8988T (cell line): ENCODE measurements at places on chromosomes 5 and 9.

GRCh38 chr9:134349936-134350335, 23.7 kb downstream of the RXRA start:
- no peak for DNase-seq

GRCh38 chr9:88196142-88196790, 58.0 kb upstream of the SPATA31C2 start:
- no peak for DNase-seq

DNA sequence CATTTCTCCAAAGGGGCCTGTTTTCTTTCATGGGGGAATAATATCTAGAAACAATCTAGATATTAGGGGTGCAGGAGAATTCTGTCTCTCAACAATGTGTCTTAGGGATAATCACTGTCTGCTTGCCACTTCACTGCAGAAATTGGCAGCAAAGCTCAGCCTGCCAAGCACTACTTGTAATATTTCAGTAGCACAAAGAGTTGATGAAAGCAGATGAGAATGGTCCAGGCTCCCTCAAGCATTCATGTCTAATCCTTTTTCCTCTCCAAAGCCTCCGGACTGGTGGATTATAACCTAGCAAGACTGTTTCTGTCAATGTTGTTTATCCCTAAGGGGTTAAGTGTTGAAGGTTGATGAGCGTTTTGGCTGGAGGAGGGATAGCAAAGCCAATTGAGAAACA, 13.3 kb upstream of the MPDZ start:
- DNase-seq: no peak

DNA sequence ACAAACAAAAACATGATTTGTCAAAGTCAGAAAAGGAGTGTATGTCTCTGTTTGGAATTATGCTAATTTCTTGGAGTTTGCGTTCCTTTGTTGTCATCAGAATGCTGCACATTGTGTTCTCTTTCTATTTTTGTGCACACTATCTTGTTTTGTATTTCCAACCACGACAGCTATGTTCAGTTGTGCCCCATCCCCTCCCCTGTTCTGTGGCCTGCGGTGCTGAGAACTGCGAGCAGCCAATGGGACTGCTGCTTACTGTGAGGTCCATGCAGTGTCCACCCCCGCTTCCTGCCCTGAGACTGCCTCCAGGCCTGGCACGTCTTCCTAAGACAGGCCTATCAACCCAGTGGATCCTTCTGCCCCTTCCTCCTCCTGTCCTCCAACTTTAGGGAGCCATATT, 76.8 kb downstream of the PALM2AKAP2 start:
- DNase-seq: no peak

DNA sequence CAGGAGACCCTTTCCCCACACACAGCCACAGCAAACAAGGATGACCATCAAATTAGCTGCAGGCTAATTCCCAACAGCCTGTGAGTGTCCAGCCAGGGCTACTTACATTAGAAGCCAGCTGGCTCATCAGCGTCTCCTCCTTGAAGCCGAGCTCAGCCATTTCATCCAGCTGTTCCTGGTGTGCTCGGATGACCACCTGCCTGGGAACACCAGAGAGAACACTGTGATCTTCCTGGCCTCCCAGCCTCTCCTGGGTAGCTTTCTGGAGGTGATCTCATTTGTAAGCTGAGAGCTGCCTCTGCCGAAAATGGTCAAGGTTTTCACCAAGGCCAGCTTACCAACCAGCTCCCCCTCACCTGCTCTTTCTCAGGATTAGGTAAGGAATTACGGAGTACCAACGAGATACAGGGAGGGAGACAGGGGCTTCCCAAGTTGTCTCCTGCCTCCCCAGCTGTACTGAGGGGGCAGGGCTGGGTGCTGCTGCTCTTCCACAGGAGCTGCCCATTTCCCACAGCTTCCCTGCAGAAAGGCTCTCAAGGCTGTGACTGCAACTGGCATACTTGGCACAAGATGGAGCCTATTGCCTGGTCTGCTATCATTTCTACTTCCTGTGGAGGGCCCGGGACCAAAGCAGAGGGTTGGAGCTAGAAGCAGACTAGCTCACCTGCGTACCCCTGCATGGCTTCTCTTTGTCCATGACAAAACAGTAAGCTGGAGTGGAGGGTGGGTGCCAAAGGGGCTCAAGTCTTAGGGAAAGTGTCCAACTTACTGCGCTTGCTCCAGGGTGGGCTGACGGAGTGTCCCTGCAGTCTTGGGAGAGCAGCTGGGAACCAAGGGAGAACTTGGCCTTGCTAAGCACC, 73.9 kb downstream of the KIF24 start:
- no peak for DNase-seq

- no peak for DNase-seq
Measured at GRCh38 chr9:132857031-132857430, 21.1 kb downstream of the AK8 start.

- no peak for DNase-seq
Measured at GRCh38 chr5:112554101-112554977, 135.3 kb upstream of the EPB41L4A start.

DNA sequence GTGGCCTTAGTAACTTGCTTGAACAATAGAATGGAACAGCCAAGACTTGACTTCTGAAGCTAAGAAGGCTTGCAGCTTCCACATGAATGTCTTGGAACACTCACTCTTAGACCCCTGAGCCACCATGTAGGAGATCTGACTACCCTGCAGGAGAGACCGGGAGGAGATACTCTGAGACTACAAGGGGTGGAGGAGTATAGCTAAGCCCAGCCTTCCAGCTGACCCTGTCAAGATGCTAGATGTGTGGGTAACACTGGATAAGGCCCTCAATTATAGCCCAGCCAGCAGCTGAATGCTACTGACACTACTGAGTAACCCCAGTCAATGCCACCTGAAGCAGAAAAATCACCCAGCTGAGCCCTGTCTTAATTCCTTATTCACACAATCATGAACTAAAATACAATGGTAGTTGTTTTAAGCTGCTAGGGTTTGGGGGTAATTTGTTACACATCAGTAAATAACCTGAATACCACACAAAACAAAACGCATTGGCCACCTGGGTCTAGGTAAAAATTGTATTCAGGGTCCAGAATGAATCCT, 180.9 kb downstream of the FSTL4 start:
- no peak for DNase-seq

GRCh38 chr9:129506892-129507291, 114.0 kb downstream of the C9orf50 start:
- DNase-seq: no peak

- DNase-seq: no peak
Measured at GRCh38 chr9:93258818-93259489, 75.0 kb downstream of the WNK2 start.

DNA sequence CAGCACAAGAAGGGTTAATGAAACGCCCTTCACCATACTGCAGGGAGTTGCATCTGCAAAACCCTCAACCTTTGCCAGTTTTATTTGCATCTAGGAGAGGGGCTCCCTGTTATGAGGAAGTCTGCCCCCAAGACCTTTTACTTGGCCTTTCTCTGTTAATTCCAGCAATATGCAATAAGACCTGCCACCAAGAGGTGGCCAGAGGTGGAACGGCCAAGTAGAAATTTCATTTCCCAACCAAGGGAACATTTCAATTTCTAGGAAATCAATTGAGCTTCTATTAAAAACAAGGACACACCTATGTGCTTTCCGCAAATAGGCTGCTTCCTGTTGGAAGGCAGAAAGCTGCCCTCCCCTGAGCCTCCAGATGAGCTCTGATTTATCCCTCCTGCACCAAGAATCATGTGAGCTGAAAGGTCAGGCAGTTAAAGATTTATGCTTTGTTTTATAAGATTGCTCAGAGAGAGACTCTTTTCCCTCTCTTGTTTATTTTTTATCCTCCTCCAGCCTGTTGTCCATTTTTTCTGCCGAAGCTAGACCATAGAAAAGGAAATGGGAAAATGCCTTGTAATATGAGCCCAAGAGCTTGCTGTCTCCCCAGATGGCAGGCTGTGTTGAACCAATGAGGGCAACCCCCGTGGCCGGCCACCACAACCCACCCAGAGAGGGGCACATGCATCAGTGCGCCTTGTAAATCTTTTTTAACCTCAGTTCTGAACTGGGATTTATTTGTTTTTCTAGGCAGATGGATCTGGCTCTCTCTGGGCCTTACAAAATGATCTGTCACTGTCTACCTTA, 572.8 kb downstream of the TLE1 start:
- DNase-seq: no peak

- DNase-seq: no peak
Measured at GRCh38 chr5:60404171-60404570, 295.8 kb downstream of the DEPDC1B start.

- DNase-seq: peak; percentile 74
Measured at GRCh38 chr9:127707766-127708165, 978 bp downstream of the CFAP157 start.

GRCh38 chr5:137714946-137715345, 20.9 kb downstream of the KLHL3 start:
- DNase-seq: no peak

DNA sequence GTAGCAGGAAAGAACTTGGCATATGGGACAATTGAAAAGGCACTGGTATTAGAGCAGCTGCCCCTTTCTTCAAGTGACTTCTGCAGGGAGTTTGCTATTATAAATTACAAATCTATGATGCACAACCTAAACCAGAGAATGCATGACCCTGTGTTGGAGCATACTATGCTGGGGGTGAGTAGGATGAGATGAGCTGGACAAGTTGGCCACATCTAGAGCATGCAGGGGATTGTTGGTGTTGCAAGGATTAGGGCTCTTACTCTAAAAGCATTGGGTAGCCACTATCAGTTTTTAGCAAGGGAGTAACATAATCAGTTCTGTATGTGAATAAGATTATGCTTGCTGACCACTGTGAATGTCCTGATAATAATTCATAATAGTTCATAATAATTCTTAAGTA, 186.7 kb downstream of the KIAA0825 start:
- no peak for DNase-seq

GRCh38 chr9:109498195-109499092, at the start of gene PTPN3:
Gene PTPN3 (minus strand): TSS chr9:109498307. CDS start chr9:109463434, 34,873 bp downstream.
- peak; percentile 87 for DNase-seq

GRCh38 chr5:128645581-128645980, 107.5 kb upstream of the FBN2 start:
- DNase-seq: no peak

GRCh38 chr5:133610489-133611356, 1.6 kb downstream of the FSTL4 start:
- peak; percentile 89 for DNase-seq

- DNase-seq: no peak
Measured at GRCh38 chr5:179568721-179569120, 18.4 kb downstream of the RUFY1 start.

- no peak for DNase-seq
Measured at GRCh38 chr5:179963375-179963774, 55.7 kb upstream of the TBC1D9B start.

- no peak for DNase-seq
Measured at GRCh38 chr5:99331061-99331460, 402.3 kb upstream of the CHD1 start.

DNA sequence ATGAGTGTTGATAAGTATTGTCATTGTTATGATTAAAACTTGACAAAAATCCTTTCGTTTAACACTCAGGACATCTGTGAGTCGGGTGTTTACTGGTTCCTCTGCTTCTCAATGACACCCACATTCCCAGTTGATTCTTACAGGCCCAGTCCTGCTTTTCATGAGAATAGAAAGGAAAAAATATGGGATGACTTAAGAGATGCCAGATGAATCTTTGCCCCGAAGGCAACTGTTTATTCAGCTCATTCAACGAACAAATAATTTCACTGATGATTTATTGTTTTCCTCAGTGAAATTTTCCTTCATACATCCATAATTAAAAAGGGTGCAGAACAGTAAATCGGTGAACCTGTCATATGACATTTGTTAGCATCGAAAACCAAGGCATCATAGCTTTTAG, 452.4 kb upstream of the WWC1 start:
- DNase-seq: no peak

DNA sequence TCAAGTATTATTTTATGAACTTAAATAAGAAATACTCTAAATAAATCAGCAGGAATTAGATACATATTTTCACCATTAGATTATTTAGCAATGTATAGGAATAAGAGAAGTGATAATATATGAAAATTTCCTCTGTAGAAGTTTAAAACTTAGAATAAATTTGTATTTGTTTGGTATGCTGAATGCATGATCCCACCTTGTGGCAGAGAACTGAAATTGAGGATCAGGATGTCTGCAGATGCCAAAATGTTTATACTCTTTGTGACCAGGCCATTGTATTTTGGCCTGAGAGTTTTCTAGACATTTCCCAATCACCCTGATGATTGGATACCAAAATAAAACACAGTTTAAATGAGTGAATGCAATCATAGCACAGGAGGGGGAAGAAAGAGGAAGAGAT, 6.3 kb downstream of the TYRP1 start:
- DNase-seq: no peak

- DNase-seq: no peak
Measured at GRCh38 chr5:111887706-111888105, 130.7 kb upstream of the NREP start.

GRCh38 chr9:28925157-28925556, 1351.9 kb upstream of the C9orf72 start:
- no peak for DNase-seq

- DNase-seq: peak; percentile 61
Measured at GRCh38 chr5:180799194-180799593, 3.4 kb downstream of the MGAT1 start.

- no peak for DNase-seq
Measured at GRCh38 chr5:113109344-113109743, 132.7 kb downstream of the DCP2 start.
